Muscle of leg (tissue), 16 donors: ENCODE measurements at places on chromosomes 6 and 20. TPM values are rescaled to one million over a fixed set of nuclear protein-coding genes. Genes with fewer than 3 reads are reported as not detected.

DNA sequence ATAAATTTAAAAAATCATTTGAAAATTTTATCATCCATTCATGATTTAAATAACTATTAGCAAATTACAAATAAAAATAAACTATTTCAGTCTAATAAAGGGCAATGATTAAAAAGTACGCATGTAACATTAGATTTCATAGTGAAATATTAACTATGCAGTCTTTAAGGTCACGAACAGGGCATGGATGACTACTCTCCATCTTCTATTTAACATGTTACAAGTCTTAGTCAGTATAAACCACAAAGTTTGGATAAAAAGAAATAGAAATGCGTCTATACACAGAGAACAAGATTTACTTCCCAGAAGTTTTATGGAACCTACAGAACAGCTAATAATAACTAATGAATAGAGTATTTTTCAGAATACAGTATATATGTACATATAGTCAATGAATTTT is 1016.0 kb downstream of the EYS start:
- DNase-seq, result no peak

DNA sequence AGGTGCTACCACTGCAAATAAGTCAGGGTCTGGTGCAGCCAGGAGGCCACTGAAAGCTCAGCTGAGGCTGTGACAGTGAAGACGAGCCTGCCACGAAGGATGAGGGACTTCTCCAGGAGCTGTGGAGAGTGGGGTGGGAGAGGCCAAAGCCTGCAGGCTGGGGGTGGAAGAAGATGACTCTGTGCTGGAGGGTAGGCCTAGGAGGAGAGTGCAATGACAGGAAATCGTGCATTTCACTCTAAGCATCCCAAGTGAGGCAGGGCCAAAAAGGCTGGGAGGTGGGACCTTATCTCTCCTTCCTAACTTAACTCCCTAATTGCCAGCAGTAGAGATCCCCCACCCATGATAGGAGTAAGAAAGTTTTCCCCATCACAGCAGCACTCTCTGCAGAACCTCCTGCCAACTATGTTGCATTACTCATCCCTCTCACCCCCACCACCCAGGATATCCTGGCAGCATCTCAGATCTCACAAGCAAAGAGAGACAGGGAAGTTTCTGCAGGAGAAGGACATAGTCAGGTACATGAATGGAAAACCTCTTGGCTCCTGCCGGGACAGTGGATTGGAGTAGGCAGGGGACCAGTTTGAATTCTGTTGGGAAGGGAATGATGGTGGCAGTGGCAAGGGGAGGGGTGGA is 466.2 kb downstream of the CDH26 start:
- no peak for DNase-seq

GRCh38 chr6:46652232-46652602 is 401 bp downstream of the CYP39A1 start:
- DNase-seq, result no peak

GRCh38 chr6:17130786-17131185 is 28.9 kb downstream of the STMND1 start:
- no peak for DNase-seq

MDFI gene
- polyA plus RNA-seq, result 85.2 TPM
